ENCODE measurements at places on chromosomes 6 and 20.
A peak's percentile ranks its signal among the peaks of the same experiment; 100 is the strongest.

DNA sequence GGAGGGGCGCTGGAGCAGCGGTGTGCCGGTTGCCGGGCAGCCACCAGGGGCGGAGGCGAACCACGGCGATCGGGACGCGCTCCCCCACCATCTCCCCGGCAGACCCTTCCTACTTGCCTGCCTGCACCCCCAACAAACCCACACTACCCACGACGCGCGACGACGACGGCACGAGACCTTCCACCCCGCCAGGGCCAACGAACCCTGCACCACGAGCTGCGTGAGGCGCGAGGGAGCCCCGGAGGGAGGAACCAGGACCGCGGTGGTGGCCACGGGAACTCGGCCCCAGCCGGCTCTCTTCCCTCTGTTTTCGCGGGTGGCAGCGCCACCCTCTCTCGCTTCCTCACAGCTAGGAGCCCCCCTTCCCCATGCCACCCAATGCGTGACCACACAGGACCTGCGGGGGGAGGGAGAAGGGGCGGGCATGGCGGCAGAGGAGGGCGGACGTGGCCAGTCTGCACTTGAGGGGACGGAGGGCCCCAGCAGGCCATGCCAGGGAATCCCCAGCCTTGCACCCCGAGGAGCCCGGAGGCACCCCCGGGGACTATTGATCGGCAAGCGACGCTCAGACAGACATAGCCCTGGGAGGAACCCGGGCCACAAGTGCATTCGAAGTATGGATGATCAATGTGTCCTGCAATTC lies 1516.4 kb upstream of the DEFB115 start:
- no peak for DNase-seq

- DNase-seq = no peak
Measured at GRCh38 chr20:48265791-48266190, 480.5 kb upstream of the SULF2 start.

- DNase-seq = no peak
Measured at GRCh38 chr6:5930143-5930770, 76.5 kb downstream of the NRN1 start.

DNA sequence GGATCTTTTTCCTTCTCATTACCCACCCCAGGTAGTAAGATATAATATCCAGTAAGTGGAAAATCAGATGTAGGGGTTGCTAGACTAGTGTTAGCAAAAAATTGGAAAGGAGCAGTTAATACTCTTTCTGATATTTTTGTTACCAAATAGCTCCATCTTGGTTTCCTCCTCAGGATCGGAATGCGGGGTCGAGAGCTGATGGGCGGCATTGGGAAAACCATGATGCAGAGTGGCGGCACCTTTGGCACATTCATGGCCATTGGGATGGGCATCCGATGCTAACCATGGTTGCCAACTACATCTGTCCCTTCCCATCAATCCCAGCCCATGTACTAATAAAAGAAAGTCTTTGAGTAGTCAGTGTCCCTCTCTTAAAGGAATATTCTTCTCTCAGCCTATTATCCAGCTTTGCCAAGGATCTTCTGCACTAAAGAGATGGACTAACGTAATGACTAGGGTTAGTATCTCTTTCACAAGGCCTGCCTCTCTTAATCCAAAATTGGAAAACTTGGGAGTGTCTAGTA lies 1.5 kb downstream of the ROMO1 start:
- DNase-seq = peak; percentile 16

DNA sequence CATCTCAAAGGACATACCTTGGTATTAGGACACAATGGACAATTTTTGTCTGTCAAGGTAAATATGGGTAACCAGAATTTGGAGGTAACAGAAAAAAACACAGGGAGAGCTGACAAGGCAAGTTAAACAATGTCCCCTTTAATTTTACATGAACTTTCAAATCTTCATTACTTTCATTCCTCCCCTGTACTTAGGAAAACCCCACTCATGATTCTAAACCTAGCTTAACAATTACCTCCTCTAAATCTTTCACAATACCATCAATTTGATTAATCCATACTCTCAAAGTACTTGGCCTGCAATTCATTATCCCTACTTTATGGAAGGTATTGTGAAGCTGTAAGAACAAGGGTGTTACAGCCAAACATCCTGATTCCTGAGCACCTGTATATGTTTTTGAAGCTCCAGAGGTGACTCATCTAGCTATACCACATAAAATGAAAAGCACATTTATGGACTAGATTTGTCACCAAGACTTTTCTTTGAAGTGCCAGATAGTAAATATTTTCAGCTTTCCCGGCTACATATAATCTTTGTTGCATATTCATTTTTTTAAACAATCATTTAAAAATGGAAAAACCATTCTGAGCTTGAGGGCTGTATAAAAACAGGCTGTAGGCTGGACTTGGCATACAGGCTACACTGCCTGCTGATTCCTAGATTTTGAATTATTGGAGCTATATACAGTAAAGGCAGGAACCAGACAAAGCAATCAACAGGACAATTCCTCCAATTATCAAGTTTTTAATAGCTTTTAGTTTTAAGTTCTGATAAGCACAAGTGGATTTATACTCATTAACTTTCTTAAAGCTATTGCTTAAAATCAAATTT lies 22.9 kb downstream of the DEK start:
- DNase-seq = no peak

- no peak for DNase-seq
Measured at GRCh38 chr6:20866935-20867703, 332.9 kb downstream of the CDKAL1 start.

DNA sequence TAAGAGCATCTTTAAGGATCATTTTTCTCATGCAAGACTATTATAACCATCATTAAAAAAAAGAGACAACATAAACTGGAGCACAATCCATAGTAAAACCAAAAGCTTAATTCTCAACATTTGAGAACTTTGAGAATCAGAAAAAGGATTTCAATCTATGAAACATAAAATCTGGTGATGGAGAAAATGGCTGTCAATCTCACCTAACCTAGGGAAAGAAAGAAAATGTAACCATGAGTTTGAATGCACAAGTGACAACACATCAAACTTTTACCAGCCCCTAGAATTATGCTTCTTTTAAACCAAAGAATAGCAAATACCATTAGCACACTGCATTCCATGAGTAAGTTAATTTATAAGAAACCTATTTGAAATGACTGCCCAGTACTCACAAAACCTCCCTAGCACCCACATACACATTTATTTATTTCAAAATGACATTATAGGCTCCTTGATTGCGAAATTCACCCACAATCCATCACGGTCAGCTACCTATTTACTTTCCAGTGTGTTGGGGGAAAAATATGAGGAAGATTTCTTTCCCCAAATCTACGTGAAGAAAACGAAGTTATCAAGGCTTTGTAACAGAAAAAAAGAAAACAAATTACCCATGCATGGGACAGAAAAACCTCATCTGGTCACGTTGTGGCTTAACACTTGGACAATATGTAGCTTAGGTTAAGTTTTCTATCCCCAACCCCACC lies 828 bp downstream of the ASCC3 start:
- DNase-seq = no peak

Measured in activated CD4-positive, CD25-positive, alpha-beta regulatory T cell treated with anti-CD3 and anti-CD28 coated beads, Interleukin-2, amount 50 U/mL, for 72 hours (primary cell).